ENCODE measurements at places on chromosomes 2 and 18.

DNA sequence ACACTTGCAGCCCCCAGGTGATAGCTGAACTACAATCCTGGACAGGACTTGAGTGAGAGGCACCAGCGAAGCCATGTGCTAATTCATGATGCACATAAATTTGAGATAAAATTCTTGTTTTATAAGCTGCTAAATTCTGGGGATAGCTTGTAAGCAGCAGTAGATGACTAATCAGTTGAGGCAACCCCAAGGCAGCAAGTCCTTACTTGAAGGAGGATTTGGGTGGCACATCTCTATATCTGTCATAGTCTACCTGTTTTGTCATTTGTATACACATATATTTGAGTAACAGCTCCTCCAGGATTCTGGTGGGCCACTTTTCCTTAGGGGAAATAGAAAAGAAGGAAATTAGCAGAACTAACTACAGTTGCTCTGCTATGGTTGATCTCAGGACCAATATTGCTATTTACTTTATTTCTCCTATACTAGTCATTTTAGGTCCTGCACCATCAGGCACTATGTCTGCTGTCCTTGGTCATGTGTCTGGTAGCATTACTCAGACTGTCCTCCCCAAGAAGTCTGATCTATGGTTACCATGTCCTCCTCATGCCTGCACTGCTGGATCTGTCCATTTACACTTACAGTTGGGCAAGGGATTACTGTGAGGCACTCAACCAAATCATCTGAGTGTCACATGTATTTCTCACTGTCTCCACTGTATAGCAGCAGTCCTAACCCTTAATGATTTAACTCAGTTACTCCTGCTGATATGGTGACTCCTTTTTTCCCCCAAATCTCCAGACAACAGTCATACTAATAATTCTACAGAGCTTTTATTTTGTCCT, 436.0 kb upstream of the CWC22 start:
- no peak for DNase-seq

GRCh38 chr2:113966832-113967231, 76.9 kb downstream of the ACTR3 start:
- DNase-seq = no peak

DNA sequence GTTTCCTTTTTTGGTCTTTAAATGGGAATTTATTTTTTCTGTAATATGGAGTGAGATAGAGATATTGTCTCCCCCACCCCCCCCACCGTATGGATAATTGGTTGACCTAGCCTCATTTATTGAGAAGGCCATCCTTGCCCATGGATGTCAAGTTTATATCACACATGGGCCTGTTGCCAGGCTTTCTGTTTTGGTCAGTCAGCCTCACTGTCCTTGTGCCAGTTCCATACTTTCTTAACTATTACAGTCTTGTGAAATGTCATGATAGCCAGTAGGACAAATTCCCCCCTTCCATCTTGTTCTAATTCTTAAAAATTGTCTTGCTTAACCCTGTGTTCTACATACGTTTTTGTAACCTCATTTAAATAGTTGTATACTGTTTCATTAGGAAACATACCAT, 12.5 kb downstream of the BABAM2 start:
- no peak for DNase-seq

DNA sequence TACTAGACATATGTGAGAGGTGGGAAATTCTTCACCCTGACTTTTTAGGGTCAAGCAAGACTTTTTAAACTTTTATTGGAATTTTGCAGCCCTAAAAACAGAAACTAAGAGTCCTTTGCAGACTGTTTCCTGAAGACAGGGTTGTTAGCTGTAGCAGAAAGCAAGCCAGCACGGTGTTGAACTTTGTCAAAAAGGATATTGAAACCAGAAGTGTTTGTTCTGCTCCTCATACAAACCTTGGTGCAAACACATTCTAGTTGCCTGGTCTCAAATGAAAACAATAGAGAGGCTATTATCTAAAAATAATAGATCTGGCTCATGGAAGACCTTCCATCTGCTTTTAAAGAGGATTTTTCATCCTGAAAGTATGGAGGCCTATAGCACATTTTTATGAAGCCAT, 65.8 kb upstream of the IGFBP5 start:
- no peak for DNase-seq

Data from SIG-M5 (cell line).